ENCODE measurements at places on chromosomes 2 and 18.

DNA sequence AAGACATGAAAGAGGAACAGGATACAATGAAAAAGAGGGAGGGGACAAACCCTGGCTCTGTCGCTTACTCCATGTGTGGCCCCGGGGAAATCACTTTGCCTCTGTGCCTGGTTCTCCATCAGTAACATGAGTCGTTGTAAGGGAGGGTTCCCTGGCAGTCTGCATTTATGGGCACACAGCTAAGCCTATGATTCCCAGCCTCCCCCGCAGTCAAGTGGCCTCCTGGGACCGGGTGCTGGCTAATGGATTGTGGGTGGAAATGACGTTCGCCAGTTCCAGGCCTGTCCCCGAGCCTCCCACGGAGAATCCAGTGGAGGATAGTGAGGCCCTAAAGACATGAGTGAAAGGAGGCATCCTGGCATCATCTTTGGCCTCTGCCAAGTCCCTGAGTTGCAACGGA lies 42.7 kb downstream of the SFXN5 start:
- no peak for DNase-seq

GRCh38 chr2:200751786-200752185 lies 59.9 kb upstream of the BZW1 start:
- DNase-seq: no peak

GRCh38 chr18:44986933-44987332 lies 306.2 kb downstream of the SETBP1 start:
- DNase-seq: no peak

DNA sequence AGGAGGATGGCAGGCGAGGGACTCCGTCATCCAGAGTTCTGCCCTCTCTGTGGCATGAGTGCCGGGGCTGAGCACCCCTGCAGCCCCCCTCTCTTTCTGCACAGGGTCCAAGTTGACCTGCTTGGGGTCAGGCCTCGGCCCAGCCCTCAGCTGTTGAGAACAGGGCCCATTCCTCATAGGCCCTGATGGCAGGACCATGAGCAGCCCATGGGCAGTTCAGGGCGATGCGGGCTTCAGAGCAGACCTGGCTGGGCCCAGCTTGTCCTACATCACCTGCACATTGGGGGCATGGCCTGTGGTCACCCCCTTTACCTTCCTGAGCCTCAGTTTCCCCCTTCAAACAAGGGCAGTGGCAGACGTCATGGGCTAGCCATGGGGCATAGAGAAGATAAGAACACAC lies 238.1 kb downstream of the SEPTIN10 start:
- DNase-seq: no peak

- no peak for DNase-seq
Observed at GRCh38 chr2:186437719-186438118, 48.3 kb upstream of the ZC3H15 start.

DNA sequence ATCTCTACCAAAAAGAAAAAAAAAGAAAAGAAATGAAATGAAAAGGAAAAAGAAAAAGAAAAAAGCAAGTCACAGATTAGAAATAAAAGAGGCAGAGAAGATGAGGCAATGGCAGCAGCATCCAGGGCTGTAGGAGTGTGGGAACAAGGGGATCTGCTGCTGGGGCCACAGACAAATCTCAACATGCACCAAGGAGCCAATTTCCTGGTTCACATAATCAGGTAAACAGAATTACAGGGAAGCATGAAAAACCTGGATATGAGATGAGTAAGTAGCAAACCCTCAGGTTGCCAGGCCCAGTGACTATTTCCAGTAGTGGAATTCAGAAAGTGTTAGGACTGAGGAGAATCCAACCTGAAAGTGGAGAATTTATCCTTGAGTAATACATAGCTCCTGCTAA lies 77.4 kb upstream of the ARHGAP28 start:
- no peak for DNase-seq

GRCh38 chr2:170147576-170147975 lies 30.4 kb upstream of the MYO3B start:
- no peak for DNase-seq

DNA sequence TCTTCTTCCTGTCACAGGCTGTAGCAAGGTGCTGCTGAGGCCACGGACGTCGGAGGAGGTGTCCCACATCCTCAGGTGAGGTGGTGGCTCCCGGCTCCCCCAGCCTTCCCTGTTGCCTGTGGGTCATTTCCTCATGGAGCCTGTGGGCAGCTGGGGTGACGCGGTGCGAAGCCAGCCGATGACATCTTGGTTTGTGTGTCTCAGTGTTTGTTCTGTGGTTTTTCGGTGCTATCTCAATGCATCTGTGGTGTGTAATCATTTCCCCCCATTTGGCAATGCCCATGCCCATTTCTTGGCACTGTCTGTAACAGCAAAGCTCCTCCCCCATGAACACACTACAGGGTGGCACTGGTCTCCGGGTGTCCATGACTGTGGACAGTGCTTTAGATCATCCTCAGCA lies 6.6 kb downstream of the D2HGDH start:
- no peak for DNase-seq

- DNase-seq: no peak
Observed at GRCh38 chr2:84224121-84224520, 235.0 kb downstream of the SUCLG1 start.

- DNase-seq: no peak
Observed at GRCh38 chr2:136693966-136694365, 71.4 kb upstream of the THSD7B start.

DNA sequence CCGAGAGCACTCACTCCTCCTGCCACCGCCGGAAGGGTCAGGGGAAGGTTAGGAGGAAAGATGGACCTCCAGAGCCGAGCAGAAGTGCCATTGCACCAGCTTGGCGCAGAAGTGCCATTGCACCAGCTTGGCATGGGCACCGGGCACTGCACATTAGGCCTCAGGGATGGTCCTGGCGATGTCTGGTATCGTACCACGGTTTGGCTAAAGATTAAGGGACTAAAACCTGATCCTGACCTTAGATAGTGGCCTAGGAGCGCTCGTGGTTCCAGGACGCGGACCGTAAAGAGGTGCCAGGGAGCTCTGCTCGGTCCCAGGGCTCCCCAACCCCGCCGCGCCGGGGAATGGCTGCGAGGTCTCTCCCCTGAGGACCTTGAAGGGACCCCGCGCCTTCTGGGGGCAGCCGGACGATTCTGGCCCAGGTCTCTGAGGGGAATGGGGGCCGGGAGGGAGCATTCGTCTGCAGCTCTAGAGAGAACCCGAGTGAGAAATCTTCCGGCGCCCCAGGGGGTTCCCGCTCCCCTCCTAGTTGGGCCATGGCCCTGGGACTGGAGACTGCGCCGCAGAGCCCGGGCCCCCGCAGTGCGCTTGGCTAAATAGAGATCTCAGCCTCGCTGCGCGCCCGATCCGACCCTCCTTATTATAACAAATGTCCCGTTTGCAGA lies 1.8 kb downstream of the PAX8 start:
- DNase-seq: no peak

- no peak for DNase-seq
Observed at GRCh38 chr2:19990416-19990728, 467 bp upstream of the WDR35 start.

DNA sequence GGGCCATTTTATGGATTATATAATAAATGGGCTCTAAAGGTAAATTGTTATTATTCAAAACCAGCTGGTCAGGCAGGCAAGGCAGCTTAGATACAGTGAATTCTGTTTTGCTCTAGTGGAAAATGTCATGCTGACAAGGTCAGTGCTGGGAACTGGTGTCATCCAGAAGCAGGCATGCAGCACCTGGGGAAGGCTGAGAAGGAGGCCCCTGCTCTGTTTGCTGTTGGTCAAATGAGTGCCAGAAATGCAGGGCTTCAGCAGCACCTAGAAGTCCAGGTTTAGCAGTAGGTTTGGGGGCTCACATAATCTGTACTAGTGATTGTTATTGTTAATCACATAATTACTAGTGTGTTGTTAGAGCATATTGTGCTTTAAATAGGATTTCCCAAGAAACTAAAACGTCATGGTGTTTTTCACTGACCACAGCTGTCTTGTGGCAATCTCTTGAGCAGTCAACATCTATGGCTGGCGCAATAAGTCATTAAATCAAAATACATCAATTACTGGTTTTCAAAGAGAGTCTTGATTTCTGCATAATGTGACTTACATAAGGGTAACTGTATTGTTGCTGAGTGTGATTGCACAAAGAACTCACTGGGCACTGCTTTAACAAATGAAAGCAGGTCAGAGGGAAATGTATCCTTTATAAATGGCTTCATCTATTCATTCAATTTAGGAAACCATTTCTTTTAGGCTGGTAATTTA lies 99.1 kb downstream of the MYO3B start:
- no peak for DNase-seq

DNA sequence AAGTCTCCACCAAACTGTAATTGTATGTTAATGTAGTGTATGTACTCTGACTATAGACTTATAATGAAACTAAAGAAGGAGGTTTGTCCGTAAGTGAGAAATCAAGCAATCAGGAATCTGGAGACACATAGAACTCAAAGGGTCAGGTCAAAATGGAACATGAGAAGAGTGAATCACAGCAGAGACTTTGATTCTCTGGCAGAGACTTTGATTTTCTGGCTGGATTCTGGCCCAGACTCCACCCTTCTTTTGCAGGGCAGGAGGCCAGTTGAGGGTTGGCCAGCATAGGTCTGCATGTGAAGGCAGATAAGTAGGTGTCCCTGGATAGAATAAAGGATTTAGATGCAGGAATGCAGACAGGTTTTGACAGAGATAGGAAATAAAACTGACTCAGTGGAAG lies 11.0 kb upstream of the NCKAP5 start:
- no peak for DNase-seq

GRCh38 chr2:219296631-219297391 lies 12.4 kb downstream of the PTPRN start:
- DNase-seq: no peak

DNA sequence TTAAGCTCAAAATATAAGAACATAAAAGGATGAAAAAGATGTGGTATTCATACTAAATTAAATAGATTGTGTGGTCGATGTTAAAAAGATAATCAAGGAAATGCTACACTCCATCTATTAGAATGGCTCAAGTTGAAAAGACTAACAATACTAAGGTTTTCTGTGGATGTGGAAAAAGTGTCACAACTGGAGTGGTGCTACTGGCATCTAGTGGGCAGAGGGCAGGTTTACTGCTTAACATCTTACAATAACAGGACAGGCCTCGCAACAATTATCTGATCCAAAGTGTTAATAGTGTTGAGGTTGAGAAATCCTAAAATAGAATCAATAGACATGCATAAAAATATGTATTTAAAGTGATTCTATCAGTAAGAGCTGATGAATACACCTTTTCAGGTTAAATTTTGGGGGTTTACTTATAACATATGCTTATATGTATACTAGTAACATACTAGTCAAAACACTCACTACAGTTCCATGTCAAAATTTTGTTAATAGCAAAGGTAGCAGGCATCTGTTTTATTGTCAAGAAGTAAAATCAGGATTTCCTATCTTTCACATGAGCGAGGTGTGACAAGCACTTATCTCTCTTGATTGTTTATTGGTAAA lies 91.5 kb upstream of the TMEFF2 start:
- no peak for DNase-seq

- DNase-seq: no peak
Observed at GRCh38 chr2:19846567-19846966, 55.2 kb downstream of the TTC32 start.

DNA sequence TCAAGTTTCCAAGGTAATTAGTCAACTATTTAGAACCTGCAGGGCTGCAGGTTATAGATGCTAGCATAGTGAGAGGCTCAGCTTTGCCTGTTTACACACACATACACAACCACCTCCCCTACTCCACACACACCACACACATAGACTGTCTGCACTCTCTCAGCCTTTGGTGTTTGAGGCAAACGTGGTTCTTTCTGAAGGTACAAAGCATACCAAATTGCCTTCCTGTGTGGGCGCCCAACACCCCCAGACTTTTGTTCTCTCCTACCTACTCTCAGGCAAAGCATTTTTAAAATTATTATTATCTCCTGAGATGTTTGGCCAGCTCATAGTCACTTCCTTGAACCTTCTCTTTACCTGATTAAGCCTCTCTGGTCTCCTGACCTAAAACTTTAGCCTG lies 44.9 kb downstream of the MYO3B start:
- DNase-seq: no peak

DNA sequence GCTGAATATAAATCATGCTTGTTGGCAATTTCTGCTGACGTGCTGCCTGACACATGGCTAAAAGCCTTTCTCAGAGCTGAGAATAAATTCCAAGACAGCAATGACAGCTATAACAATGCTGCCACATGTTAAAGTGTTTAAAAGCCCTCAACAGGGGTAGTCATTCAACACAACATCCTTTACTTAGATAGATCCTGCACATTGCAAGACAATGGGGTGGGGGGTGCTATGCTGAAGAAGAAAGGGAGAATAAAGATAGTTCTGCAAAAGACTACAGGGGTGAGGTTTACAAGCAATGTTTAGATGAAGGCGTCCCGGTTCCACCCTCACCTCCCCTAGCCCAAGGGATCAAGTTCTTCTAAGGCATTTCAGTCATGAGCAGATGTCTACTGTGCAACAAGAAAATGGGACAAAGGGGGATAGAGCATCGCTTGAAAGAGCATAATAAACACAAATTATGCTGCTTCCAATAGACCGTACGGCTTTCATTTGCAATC lies 291.0 kb upstream of the ACVR2A start:
- no peak for DNase-seq
